Activated T-cell treated with anti-CD3 and anti-CD28 coated beads for 1 hour (primary cell): ENCODE measurements at places on chromosomes 16 and 17.
A peak's percentile ranks its signal among the peaks of the same experiment; 100 is the strongest.

DNA sequence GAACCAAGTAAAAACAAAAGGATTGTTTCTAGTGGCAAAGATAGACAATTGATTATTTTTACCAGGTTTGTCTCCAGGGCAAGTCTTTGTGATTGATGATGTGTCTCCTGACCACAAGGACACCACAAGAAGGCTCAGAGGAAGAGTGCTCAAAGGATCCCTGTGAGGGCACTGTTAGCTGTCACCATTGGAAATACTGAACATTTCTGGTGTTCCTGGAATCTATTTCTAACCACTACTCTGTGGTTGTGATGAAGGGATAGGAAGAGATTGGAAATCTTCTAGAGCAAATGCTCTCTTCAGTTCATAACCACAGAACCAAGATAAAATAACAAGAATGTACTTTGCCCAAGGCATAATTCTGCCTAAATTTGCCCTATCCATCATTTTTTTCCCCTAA, 15.3 kb downstream of the RNF43 start:
- no peak for DNase-seq

GRCh38 chr17:1742371-1743087, at the start of gene SERPINF2:
SERPINF2 (plus strand) TSS chr17:1742871; CDS start chr17:1744996, 2,125 bp downstream.
- no peak for DNase-seq

DNA sequence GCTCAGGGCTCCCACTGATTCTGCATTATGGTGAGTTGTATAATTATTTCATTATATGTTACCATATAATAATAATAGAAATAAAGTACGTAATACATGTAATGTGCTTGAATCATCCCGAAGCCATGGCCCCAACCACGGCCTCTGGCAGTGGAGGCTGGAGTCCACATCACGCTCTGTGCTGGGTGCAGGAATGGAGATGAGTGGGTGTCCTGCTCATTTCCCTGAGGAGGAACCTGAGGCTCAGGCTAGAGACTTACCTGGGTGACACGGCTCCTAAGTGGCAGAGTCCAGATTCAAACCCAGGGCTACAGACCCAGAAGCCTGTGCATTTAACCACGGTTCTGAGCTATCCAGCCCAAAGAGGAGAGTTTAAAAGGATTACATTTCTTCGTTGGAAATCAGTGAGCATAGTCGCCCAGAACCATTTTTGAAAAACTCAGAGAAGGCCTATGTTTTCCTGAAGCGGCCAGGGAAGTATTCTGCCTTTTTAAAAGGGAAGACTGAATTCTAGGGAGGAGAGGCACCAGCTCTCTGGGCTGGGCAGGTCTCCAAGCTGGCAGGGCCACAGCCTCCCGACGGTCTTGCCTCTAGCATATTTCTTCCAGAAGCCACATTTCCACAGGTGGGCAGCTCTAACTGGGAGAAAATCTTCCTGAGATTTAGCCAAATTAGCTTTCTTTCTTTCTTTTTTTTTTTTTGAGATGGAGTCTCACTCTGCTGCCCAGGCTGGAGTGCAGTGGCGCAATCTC, 6.7 kb downstream of the IL4R start:
- no peak for DNase-seq

GRCh38 chr16:81657224-81657623, 121.9 kb upstream of the PLCG2 start:
- DNase-seq = no peak

DNA sequence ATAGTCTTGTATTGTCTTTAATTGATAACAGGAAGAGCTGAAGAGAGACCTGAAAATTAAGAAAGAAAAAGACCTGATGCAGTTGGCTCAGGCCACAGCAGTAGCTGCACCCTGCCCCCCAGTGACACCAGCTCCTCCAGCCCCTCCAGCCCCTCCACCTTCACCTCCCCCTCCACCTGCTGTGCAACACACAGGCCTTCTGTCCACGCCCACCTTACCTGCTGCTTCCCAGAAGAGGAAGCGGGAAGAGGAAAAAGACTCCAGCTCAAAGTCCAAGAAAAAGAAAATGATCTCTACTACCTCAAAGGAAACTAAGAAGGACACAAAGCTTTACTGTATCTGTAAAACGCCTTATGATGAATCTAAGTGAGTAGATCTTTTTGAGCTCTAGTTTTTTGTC, 36.8 kb downstream of the C17orf58 start:
- no peak for DNase-seq

DNA sequence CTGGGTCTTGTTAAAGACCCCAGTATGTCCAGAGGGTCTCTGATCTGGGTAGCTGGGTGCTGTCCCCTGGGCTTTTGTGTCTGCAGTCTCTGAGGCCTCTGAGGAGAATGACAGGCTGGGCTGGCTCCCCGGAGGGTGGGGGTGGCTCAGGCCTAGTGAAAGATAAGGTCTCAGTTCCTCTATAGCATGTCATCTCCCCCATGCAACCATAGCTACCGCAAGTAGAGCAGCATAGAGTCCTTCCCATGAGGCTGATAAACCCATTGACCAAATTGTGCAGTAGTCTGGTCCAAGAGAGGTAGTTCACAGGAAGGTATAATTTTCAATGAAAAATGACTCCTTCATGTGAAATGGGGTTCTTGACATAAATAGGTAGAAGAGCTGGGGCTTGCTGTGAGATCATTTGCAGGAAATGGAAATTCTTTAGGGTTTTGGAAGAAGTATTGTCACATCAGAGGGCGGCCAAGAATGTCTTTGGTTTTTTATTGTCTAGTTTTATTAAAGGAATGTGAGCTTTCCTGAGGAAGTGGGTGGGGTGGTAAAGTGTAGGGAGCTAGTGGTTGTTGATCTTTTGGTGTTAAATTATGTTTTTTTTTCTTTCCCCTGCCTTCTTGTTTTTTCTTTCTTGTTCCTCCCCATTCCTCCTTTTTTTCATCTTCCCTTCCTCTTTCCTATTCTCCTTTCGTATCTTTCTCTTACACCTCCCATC, 21.0 kb downstream of the SLC7A6OS start:
- DNase-seq = peak; percentile 36

DNA sequence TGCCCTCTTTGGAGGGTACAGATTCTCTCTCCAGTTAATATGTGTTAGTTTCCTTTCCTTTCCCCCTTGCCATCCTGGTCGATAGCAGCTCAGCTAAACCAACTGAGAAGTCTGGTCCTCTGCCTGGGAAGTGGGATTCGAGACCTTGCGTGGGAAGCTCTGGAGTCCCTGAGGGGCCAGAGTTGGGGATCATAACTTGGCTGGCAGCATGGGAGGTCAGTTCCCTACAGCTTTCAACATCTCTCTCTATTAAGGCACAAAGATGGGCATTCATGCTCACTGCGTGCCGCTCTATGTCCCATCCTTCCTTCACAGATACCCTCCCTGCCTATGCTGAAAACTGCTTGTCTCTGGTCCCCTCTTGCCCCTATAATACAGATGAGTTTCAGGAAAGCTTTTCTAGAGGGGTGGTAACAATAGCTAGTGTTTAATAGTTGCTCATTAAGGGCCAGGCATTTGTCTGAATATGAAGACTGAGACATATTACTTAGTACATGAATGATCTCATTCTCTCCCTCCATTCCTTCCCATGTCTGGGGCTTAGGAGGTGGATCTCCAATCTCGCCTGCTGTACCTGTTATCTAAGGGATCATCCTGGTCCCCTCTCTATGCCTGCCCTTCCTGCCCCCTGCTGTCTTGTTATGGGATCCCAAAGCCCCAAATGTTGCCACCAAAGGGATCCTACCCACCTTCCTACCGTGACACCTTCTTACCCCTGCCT, 10.8 kb downstream of the THRA start:
- no peak for DNase-seq

- no peak for DNase-seq
These were observed 26.0 kb downstream of the PLD6 start for GRCh38 chr17:17180141-17180603.
